ENCODE measurements at places on chromosomes 3 and 15.

- no peak for DNase-seq
These were observed 513.1 kb upstream of the CBLB start for GRCh38 chr3:106381939-106382335.

DNA sequence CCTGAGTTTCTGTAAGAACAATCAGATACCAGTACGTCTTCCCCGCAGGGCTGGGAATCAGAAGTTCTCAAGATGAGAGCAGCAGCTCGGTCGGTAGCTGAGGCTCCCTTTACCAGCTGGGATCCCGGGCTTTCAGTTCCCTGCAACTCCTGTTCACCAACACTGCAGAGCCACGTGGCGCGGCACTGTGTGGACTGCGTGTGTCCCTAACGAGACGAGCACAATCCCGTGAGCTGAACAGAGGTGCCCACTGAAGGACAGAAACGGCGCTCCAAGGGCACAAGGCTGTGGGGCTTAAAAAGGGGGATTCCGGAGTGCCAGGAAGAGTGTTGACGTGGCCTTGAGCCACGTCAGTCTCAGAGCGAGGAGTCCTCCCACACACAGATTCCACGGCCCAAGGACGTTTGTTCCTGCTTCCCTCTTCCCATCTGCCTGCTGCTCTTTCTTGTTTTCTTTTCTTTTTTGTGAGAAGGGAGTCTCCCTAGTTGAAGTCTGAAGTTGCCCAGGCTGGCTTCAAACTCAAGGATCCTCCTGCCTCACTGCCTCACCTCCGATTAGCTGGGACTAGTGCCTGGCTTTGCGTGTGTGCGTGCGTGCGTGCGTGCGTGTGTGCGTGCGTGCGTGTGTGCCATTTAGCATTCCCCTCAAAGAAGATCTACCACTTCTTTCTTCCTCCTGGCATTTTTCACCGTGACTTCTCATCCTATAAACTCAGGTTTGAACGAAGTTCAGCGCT lies 37.1 kb upstream of the RPL35A start:
- no peak for DNase-seq

DNA sequence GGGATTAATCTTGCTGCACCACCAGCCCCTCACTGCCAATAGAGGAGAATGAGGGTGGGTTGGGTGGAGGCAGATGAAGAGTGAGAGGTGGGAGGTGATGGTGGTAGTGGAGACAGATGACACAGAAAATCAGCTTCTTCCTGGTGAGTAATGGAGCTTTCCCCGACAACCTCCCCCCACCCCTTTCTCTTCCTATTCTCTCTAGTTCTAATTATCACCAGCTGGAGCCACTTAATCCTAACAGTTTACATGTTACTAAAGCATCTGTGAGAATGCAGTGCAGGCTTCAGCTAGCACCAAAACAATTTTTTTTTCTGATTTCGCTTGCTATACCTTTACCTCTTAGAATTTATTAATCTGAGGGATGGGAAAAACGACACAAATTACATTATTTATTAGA lies 116.1 kb upstream of the DNAJC19 start:
- no peak for DNase-seq

DNA sequence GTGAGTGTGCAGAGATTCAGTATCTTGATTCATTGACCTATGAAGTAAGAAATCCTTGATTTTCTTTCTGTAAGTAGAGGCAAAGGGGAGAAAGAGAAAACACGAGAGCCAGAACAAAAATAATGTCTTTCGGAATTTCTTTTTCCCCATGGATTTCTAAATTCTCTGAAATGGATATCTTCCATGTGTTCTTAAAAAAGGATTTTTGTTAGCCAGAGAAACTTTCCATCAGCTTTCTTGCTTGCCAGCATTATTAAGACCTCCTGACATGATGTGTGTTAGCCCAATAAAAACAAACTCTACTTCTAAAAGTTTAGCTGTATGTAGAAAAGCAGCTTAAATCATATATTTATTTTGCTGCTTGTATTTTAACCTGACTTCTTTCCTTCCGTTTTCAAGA lies 122.3 kb upstream of the AADACL2 start:
- DNase-seq = no peak

DNA sequence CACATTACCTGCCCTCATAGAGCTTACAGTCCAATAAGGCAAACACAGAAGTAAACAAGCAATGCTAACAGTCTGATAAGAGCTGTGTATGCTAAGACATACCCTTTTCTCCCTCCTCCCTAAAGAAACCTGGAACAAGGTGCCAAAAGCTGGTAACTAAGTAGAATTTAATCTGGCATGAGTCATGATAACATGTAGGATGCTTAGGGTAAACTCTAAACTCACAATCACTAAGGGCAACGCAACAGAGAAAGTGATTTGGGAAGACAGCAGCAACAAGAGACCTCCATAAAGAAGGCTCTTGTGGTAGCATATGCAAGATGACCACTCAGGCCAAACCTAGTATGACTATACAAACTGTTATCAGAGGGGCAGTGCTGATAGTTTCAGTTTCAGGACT lies 55.5 kb downstream of the MYO1E start:
- no peak for DNase-seq

DNA sequence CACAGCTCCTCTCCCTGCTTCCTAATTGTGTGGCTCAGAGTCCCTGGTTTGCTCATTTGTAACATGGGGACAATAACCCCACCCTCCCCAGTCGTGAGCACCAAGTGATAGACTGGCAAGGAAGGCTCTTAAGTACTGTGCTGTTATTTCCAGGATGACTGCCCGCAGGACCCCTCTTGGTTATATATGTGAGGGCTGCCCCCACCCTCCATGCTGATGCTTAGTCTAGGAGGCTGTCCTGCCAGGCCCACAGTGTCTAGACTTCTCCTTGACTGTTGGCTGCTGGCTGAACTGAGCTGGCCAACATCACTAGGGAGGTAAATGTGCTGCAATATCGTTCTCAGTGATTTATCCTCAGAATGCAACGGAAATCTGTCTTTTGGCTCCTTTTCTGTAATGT lies 45.1 kb downstream of the RAB11A start:
- no peak for DNase-seq

- DNase-seq = no peak
These were observed 7.1 kb downstream of the SLC25A26 start for GRCh38 chr3:66227915-66228314.

DNA sequence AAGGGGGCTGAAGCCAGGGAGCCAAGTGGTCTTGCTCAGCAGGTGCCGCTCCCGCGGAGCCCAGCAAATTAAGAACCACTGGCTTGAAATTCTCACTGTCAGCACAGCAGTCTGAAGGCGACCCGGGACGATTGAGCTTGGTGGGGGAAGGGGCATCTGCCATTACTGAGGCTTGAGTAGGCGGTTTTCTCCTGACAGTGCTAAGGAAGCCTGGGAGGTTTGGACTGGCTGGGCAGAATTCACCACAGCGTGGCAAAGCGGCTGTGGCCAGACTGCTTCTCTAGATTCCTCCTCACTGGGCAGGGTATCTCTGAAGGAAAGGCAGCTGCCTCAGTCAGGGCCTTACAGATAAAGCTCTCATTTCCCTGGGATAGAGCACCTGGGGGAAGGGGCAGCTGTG lies 57.0 kb upstream of the GPR149 start:
- no peak for DNase-seq

DNA sequence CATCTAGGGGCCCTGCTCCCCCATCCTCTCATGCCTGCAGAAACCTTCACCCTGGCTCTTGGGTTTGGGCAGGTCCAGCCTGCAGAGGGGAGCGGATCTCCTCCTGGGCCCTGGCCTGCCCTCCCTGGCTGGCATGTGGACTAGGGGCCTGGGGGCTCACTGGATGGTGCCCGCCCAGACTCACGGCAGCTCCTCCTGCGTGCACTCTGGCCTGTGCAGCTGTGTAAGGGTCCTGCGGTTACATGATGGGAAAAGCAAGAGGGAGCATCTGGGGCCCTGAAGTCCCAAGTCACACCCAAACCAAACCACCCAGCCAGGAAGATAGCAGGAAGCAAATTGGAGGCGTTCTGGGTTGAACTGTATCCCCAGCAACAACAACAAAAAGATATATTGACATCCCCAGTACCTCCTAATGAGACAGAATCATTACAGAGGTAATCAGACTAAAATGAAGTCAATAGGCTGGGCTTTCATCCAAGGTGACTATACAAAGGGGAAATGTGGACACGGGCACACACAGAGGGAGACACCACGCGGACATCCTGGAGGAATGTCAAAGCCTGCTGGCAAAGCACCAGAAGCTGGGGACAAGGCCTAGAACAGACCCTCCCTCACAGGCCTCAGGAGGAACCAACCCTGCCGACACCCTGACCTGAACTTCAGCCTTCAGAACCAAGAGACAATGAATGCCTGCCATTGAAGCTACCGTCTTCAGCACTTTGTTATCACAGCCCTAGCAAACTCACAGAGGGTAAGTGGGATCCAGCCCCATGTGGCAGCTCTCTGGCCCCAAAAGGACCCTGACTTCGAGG lies 10.4 kb upstream of the CLK3 start:
- DNase-seq = no peak

DNA sequence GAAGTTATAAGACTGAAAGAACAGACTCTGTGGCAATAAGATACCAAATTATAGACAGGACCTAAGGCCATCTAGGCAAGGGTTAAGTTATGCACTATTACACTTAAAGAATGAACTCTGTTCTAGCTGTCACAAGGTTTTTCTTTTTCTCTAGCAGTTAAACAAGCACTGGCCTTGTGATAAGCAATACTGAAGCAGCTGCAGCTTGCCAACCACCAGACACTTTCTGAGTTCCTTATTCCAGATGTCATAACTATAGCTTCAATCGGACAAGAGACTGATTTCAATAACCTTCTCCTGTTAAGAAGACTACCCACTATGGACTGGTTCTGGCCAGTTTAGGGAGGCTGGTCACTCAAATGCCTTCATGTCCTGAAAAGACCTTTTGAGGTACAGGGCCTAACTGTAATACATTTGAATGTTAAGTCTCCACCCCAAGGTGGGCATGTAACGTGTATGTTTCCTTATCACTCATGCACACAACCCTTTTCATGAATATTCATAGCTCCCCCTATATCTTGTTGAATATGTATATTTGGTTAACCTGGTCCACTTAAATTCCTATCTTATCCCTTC lies 85.8 kb downstream of the CFAP20DC start:
- DNase-seq = no peak

DNA sequence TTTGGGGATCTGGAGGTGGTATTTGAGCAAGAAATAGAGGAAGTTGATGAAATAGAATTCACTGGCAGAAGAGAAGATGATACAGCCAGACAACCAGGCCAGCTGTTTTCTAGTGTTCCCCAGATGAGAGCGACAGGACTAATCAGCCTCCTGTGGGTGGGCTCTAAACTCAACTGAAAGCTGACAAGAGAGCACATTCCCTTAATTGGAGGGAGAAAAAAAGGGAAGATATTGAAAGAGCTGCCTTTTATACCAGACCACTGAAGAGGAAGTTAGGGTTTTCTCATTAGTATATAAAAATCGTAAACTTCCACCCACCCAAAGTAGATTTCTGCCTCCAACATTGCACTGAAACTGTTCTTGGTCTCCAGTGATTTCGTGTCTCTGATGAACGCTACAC lies 6.5 kb upstream of the TM4SF19 start:
- DNase-seq = no peak

DNA sequence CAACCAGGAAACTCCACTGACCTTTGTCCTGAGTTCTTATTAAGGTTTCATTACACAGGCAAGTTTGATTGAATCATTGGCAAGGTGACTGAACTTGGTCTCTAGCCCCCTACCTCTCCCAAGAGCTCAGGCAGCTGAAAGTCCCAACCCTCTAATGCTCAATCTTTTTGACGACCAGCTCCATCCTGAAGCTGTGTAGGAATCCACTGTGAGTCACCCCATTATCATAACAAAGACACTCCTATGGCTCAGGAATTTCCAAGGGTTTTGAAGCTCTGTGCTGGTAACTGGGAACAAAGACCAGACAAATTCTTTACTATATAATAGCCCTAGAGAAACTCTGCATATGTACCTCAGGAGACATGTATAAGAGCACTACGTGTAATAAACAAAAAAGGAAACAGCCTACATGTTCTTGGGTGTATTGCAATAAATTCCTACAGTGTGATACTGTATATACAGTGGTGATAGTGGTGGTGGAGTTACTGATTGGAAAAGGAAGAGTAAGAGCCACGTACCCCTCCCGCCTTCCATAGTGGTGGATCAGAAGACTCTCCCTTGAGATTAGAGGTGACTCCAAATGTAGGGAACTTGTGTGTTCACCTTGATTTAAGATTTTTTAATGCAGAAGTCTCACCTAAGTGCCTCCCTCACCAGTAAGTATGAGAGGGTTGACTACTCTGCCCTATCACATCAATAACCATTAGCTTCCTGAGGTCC lies 116.6 kb downstream of the ST8SIA2 start:
- no peak for DNase-seq

- DNase-seq = no peak
These were observed 37.3 kb upstream of the IGF1R start for GRCh38 chr15:98610991-98611390.

GRCh38 chr3:165669967-165670366 lies 167.3 kb downstream of the BCHE start:
- DNase-seq = no peak

DNA sequence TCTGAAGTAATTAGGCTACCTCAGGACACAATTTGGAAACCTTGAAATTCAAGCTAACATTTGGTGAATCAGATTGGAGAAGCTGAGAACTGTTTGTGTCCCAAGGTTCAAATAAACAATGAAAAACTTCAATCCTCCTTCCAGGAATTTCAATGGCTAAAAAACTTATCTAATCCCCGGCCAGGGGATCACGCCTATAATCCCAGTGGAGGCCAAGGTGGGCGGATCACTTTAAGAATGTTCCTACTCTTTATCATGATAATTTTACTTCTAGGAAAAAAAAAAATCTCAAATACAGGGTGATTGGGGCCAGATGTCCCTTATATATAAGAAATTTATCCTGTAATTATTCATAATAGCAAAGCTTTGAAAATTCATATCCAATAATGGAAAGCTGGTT lies 139.0 kb downstream of the CPNE4 start:
- DNase-seq = no peak

GRCh38 chr3:168622795-168623194 lies 527.1 kb upstream of the GOLIM4 start:
- no peak for DNase-seq

DNA sequence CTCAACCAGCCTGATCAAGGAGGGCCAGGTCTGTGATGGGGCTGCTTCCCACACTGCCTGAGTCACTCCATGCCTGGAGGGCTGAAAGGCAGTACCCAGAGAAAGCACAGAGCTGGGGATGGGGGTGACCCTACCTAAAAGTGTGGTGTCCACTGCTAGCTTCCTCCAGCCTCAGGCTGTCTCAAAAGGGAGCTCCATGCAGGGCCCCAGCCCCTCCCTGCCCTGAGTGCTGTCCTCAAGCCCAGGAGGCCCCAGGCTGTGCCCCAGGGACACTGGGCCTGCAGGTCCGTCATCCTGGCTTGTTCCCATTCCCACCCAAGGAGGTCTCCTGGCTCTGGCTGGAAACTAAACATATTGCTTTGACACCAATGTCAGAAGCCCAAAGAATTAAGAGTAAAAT lies 56.8 kb downstream of the ZNF445 start:
- no peak for DNase-seq

GRCh38 chr3:54251705-54252104 lies 129.4 kb downstream of the CACNA2D3 start:
- DNase-seq = no peak

GRCh38 chr3:13677272-13677671 lies 128.3 kb downstream of the FBLN2 start:
- DNase-seq = no peak

Data from NCI-H187 treated with DMSO at 0.1 percent for 48 hours (cell line).